ENCODE measurements at places on chromosomes 3 and 15.

GRCh38 chr3:148073721-148074456 is 623.8 kb upstream of the AGTR1 start:
- no peak for DNase-seq

GRCh38 chr3:122760453-122761271 is 33.0 kb downstream of the HSPBAP1 start:
- DNase-seq, result no peak

DNA sequence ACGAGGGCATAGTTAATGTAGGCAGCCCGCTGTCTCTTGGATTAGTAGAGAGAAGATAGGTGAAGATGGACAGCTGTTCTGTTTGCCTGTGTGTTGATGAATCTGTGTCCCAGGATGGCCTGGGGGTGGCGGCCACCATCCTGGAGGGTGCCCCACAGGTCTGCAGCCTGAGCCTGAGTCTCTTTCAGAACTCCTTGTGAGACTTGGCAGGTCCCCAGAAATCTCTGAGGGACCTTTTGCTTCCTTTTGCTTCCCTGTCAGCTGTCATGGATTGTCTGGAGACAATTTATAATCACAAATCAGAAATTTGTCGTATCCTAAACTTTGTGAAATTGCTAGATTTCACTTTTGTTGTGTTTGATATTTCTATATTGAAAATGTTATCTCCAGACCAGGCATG is 17.4 kb downstream of the FAN1 start:
- no peak for DNase-seq

DNA sequence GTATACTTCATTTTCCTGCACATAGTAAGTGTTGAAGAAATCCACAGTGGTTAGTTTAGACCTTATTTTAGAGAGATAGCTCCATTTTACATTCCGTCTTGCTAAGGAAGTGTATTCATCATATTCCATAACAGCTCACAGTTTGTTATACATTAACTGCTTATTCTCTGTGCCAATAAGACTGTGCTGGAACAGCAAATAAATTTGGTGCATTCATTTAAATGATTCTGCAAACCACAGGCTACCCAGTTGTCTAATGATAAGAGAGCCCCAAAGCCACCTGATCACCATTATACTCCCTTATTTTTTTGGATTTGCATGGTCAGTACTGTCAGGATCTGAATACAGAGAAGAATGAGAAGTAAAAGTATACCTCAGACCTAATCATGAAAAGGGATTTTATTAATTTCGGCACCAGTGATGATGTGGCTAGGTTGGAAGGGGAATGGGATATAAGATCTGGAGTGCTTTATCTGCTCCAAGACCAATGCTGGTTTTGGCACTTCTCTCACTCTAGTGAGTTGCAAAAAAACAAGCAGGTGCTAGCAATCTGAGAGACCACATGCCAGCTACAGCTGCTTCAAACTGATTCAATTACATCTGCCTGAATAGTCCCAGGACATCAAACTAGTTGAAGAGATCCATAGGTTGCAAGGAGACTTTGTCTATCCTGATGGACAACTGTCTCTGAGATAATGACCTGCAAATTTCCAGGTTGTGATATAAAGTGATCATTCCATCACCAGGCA is 254.8 kb downstream of the ZBTB20 start:
- DNase-seq, result peak; percentile 40

DNA sequence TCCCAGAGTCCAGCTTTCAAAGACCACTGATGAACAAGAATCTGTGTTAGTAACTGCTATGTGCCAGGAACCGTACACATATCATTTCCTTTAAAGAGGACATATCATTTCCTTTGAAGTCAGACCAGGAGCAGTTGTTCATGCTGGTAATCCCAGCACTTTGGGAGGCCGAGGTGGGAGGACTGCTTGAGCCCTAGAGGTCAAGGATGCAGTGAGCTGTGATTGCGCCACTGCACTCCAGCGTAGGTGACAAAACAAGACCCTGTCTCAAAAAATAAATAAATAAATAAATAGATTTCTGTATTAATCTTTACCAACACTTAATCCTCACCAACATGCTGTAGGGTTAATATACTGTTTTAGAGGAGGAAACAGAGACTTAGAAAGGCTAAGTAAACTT is 23.9 kb upstream of the CDV3 start:
- no peak for DNase-seq

- no peak for DNase-seq
Observed at GRCh38 chr15:75947092-75947491, 43.4 kb downstream of the FBXO22 start.

GRCh38 chr3:43870120-43870519 is 179.4 kb downstream of the ABHD5 start:
- DNase-seq, result no peak

DNA sequence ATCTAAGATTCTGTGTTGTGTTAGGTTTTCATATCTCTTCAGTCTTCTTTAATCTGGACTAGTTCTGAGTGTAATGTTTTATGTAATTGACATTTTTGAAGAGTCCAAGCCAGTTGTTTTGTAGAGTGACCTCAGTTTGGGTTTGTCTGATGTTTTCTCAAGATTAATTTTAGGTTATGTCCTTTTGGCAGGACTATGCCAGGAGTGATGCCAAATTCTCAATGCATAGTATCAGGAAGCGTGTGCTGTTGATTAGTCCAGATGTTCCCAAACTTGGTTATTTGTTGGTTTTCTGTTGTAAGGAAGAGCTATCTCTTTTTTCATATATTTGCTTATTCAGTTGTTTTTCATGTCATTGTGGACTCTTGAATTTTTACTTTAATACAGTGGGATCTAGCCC is 32.6 kb downstream of the NMD3 start:
- DNase-seq, result no peak

GRCh38 chr15:25180606-25181292 is 226.0 kb downstream of the SNRPN start:
- no peak for DNase-seq

GRCh38 chr3:127305499-127306060 is 17.7 kb upstream of the PRR20G start:
- no peak for DNase-seq

GRCh38 chr3:23071296-23071695 is 131.8 kb upstream of the UBE2E2 start:
- DNase-seq, result no peak

DNA sequence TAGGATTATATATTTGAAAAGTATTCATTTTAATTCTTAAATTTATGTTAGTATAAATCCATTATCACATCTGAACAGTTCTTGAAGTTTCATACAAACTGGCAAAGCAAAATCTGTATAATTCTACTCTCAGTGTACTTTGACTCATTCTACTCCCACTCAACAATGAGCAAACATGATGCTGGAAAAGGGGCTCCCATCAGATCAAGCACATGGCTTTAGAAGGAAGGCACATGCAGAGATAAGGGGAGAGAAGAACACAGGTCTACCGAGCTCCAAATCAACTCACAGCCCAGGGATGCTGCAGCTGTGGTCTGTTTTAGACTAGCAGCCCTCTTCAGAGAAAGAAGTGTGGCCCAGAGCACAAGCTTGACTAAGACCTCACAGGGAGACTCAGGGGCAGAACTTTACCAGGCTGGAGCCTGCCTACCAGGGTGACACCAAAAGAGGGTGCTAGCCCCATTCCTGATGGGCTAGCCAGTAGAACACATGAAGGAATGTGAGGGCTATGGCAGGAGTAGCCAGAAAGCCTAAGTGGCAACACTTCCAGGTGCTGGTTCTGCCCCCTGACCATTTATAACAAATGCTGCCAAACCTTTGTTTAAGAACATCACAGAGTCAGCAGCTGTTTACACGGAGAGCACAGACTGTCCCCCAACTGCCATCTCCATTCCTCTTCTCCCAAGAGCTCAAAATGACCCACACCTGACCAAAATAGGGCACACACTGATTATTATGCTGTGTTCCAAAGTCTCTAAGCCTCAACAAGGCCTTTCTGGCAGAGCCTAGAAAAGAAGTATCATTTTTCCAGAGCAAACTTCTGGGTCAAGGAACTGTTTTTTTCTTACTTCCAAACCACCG is 19.5 kb downstream of the SEC22C start:
- DNase-seq, result no peak

GRCh38 chr15:82871358-82871757 is 61.9 kb downstream of the WHAMM start:
- DNase-seq, result no peak

DNA sequence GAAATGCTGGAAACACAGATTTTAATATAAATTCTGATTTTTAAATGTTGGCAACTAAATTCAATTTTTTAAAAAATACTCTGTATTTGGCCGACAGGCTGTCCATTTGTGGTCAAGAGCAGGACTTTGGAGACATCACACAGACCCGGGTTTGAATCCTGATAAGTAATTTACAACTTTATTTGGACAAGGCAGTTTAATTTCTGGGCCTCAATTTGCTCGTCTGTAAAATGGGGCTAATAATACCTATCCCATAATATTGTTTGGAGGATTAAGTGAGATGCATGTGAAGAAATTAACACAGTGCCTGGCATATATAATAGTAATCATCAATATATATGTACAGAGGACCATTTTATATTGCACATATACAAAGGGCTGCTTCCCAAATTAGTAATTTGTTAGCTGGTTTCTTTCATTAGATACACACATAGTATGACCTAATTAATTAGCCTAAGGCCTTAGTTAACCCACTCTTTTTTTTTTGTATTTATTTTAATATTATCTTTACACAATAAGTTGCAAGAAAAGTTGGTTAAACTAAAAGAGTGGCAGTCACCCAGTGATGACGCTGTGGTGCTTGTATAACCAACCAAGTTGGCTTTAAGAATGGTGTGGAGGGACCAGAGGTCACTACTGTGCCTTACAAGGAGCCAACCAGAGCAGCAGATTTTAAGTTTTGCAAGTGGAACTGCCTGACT is 665 bp downstream of the PIGB start:
- DNase-seq, result no peak

DNA sequence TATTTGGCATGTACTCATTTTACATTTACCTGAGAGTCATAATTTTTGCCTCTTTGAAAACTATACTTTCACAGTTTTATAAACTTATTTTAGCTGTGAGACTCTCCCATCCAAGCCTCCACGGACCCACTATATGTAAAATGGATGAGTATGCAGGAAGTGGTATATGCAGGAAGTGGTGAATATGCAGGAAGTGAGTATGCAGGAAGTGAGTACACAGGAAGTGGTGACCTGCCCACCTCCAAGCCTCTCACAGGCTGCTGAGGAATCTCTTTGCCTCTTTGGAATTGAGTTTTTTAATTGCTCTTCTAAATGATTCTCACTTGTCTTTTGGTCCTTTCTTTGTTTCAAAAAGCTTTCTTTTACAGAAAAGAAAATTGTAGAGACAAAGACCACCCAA is 85.2 kb downstream of the KBTBD8 start:
- DNase-seq, result no peak

- no peak for DNase-seq
Observed at GRCh38 chr15:82231233-82231632, 31.3 kb downstream of the EFL1 start.

DNA sequence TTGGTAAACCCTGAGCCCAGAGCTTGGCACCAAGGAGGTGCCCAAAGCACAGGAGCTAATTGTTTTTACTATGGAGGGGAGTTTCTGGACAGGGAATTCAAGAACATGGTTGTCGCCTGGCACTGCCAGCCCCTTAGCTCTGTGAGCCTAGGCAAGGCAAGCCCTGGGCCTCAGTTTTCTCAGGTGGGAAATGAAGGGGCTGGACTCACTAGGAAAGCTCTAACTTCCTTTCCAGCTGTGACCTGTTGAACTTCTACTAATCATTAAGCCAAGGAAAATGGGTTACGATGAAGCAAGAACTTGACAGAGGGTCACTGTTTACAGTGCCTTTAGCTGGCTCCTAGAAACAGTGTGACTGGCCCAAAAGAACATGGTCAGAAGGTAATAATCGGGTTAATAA is 277.2 kb downstream of the SHQ1 start:
- DNase-seq, result no peak

- DNase-seq, result no peak
Observed at GRCh38 chr15:98401029-98401428, 247.3 kb upstream of the IGF1R start.

- DNase-seq, result no peak
Observed at GRCh38 chr15:99324082-99324620, 72.9 kb downstream of the LRRC28 start.

- no peak for DNase-seq
Observed at GRCh38 chr3:172647823-172648222, 63.0 kb downstream of the NCEH1 start.

DNA sequence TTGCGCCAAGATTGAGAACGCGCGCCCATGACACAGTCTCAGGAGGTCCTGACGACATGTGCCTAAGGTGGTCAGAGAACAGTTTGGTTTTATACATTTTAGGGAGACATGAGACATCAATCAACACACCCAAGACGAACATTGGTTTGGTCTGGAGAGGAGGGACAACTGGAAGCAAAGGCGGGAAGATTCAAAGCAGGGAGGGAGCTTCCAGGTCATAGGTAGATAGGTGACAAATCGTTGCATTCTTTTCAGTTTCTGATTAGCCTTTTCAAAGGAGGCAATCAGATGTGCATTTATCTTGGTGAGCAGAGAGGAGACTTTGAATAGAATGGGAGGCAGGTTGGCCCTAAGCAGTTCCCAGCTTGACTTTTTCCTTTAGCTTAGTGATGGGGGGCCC is 828.4 kb upstream of the DPPA4 start:
- DNase-seq, result no peak

- peak; percentile 52 for DNase-seq
Observed at GRCh38 chr15:52183562-52184173, 7.5 kb downstream of the GNB5 start.

- no peak for DNase-seq
Observed at GRCh38 chr3:105364128-105364527, 2.6 kb upstream of the ALCAM start.

DNA sequence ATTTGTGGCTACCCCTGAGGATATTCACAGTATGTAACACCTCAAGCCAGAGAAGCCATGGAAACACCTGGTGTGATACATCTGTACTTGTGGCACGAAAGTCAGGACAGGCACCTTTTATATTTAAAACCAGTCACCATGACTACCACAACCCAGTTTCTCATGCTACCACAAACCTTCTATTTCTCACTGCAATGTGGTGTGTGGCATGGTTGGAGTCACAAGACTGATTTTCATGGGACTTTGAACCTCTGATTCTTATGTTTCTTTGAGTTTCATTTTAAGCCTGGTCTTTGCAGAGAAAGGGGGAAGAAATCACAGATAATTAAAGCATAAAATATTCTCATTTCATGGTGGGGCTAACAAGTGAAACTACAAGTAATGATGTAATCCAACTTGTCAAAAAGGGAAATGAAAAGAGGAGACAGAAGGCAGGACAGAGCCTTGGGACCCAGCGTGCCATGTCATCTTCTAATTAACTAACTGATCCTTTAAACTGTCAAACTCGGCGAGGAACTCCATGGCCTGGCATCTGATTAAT is 175.9 kb downstream of the PDZRN3 start:
- no peak for DNase-seq

DNA sequence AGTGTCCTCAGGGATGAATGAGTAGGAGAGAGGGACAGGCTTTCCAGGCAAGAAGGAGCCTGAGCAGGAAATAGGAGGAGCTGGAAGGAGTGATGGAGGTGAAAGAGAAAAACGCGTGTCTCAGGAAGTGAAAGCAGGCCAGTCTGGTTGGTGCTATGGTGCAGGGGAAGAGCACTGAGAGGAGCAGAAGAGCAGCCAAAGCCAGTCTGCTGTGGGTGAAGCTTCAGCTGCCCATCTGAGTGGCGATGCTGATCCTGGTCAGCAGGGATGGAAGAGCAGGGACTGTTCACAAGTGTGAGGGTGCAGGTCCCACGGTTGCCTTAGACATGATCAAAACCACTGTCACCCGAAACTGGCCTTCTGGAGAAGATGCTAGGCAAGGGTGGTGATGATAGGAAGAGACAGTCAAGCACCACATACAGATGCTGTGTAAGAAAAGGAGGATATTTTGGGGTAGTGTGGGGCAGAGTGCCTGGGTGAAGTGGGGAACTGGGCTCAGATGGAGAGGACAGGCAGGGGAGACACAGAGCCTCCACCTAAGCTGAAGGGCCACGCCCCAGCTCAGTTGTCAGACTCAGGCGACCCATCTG is 5.5 kb upstream of the KY start:
- DNase-seq, result no peak
